ENCODE measurements at places on chromosomes 11 and 22.

- peak; percentile 95 for ATAC-seq
Measured at GRCh38 chr11:26087120-26087935, 244.6 kb upstream of the ANO3 start.

DNA sequence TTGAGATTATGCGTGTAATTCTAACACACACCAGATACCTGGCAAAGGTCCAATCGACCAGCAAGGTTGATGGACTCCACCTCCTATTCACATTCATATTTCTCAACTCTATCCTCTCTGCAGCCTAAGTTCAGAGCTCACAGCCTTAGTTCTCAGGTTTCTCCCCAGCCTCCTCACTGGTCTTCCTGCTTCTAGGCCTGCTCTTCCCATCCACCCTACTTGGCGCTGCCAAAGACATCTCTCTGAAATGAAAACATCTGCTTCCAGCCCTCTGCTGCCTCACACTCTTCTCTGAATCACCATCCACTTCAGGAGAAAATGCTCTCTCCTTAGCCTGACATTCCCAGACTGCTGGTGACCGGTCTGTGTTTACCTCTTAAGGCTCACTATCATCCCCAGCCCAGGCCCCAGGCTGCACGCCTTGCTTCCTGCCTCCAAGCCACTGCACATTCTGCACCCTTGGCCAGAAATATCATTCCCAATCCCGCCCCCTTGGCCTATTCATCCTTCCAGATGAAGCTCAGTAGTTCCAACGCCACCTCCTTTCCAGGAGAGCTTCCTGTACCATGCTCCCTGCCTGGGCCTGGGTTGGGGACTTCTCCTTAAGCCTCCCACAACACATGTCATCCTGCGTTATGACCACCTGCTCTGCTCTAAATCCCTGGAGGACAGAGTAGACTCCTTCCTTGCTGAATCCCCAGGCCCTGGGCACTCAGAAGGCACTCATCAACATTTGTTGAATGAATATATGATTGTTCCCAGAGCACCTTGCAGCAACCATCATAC is 3.5 kb downstream of the ARRB1 start:
- no peak for ATAC-seq

DNA sequence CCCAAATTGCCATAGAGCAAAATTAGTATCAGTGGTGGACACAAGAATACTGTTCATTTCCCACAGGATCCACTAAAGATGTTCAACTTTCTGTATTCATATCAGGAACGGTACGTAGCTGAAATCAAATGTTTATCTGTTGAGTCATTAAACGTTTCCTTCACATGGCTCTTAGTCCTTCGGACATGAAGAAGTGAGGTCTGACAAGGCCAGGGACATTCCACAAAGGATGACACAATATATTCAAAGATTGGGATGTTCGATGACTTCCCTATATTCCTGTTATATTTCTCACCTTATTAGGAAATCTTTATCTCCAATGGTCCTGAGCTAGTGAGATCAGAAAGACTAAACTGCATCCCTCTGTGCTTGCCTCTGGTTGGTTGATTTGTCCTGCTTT is 129.0 kb downstream of the ETS1 start:
- ATAC-seq: no peak

DNA sequence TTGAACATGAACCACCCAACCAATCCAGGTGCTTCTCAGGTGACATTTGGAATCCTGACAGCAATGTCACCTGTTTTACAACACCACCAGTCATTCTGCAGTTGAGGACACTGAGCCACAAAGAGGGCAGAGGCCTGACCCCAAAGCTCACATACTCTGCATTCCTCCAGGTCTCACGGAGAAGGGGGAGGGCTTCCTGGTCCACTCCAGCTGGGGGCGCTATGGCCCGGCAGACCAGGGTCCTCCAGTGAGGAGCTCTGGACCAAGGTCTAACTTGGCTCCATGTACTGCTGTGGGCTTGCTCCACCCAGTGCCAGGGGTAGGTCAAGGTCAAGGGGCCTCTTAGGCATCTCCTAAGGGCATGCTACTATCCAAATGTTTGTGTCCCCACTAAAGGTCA is 1.5 kb upstream of the PNPLA3 start:
- no peak for ATAC-seq

DNA sequence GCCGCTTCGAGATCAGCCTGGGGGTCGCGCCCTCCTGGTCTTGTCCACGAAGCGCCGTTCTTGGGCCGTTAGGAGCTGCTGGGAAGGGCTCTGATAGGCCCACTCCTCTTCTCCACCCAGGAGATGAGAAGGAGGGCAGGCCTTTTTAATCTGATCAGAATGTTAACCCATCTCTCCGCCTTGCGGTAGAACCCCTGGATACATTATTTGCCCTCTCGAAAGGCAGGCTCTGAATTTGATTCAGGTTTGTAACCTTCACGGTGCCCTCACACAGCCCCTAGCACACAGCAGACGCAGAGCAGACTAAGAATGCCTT is at the start of gene CCDC83:
TSS of gene CCDC83 (plus strand) at position 43 of the 316 bp plus-strand sequence. CDS start 9,741 bp downstream, outside the sequence.
- ATAC-seq: no peak

Data from stimulated activated memory B cell treated with anti-CD40 and anti-IgM and Interleukin-4, amounts not matched to agents 10 μg/mL and 1 μg/mL and 100 μg/mL, for 72 hours (primary cell).